Liver (tissue), 10 donors: ENCODE measurements at places on chromosomes 2 and 18. TPM values are rescaled to one million over a fixed set of nuclear protein-coding genes. Genes with fewer than 3 reads are reported as not detected.

Gene TXNDC2
- under 0.01 TPM for total RNA-seq

Gene TDRD15
- 0.59 TPM for total RNA-seq

Gene CCL20
- total RNA-seq: 1.0 TPM

Gene ZEB2
- total RNA-seq: 39.6 TPM

Gene COX7A2L
- total RNA-seq: 102 TPM

Gene HOXD12
- total RNA-seq: not detected
